Heart right ventricle (tissue), 16 donors: ENCODE measurements at places on chromosomes 5 and 9. TPM values are rescaled to one million over a fixed set of nuclear protein-coding genes. Genes with fewer than 3 reads are reported as not detected.

DNA sequence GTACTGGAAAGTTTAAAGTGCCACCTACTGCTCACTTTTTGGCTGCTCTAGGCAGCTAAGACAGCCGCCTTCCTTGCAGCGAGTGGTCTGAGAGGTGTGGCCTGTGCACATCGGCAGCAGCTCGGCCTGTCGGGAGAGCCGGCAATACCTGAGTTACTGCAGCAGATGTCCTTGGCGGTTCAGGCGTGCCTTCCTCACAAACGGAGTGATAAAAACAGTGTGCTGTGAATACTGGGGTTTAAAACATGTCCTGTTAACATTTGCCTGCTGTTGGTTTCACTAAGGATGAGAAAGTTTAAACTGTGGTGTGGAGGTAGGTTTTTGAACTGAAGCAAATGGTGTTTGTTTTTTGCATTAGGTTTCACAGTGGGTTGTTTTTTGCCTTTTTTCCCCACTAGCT is 12.9 kb downstream of the TRAF2 start:
- no peak for DNase-seq

GRCh38 chr5:126403876-126404275 is 19.3 kb upstream of the GRAMD2B start:
- no peak for DNase-seq

DOCK2 gene
- polyA plus RNA-seq = 1.2 TPM

- no peak for DNase-seq
These were observed 107.0 kb upstream of the PCA3 start for GRCh38 chr9:76657265-76657664.

DNA sequence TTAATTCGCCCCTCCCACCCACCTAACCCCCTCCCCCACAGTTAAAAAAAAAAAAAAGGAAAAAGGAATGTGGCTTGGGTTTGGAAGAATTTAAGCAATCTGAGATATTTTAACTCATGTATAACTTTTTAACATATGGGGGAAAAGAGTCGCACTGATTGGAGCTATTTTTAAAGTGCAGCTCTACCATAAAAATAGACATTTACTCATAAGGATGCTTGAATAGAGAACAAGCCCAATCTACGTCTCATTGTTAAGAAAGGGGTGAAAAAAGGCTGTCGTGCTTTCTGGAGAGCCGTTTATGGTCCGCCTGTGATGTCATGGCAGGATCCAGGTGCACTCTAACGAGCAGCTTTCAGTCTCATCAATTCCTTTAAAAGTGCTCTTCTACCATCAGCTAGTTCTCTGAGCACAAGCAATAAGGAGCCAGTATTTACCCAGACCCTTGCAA is 142.4 kb downstream of the ELAVL2 start:
- no peak for DNase-seq

PCDHA5 gene
- polyA plus RNA-seq = not detected

DNA sequence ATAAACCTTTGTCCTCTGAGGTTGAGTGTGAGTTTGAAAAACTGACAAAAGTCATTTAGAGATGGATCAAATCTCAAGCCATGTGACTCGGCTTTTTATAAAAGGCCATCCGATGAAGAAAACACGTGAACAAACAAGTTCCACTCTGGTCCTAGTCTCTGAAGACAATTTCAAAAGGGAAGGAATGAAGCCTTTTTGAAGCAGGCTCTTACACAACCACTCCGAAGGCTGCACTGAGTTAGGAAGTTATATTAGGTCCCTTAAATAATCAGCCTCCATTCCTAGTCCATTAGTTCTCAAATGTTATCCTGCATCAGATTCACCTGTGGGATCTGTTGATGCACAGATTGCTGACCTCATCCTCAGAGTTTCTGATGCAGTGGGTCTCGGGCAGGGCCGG is 166.6 kb upstream of the HMHB1 start:
- DNase-seq = no peak

COL23A1 gene
- 9.6 TPM for polyA plus RNA-seq
